Smooth muscle cell of the brain vasculature (primary cell): ENCODE measurements at places on chromosomes 3 and 15.

DNA sequence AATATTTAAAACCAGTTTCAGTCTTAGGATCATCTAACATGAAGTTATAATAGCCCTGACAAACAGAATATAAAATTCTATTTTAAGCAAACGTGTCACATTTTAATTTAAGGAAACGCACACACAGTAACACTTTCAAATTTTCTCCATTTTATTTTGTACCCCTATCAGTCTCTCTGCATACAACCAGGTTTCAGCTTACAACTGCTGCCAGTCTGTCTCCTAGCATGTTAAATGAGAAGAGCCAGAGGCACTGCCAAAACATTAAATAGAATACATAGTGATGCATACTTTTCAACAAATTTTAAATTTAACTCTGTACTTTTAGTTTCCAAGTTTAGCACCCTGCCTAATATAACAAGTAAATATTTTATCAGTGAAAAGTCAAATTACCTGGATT lies 60.8 kb downstream of the UACA start:
- no peak for DNase-seq

- DNase-seq: no peak
These were observed 68.9 kb downstream of the IFT80 start for GRCh38 chr3:160330109-160330508.

DNA sequence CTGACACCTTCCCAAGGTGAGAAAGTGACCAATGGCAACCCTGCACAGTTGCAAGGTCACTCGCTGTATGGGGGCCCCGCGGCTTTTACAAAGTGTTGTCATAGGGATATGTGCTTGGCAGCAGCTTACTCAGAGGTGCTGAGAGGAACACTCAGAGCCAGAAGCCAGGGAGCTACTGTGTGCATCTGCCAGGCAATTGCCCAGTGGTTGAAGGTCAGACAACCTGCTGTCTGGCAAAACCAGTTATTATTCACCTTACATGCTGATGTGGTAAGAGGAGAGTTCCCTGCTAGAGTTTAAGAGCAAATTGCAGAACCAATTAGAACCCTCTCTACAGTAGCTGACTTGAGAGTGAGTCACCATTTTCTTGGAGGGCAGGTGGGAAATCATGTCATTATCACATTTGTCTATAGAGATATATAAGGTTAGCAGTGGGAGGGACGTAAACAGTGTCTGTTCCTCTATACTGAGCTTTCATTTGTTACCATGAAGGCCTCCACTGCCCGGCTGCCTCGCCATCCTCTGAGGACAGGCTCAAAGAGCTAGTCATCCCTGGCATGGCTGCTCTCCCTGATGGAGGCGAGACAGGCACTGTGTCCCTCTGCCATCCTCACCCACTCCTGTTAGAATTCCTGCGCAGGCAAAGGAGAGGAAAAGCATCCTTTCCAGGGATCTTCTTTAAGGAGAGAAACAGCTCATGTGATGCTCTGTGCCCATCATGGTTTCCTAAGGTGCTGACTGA lies 274.4 kb downstream of the PLCL2 start:
- no peak for DNase-seq

DNA sequence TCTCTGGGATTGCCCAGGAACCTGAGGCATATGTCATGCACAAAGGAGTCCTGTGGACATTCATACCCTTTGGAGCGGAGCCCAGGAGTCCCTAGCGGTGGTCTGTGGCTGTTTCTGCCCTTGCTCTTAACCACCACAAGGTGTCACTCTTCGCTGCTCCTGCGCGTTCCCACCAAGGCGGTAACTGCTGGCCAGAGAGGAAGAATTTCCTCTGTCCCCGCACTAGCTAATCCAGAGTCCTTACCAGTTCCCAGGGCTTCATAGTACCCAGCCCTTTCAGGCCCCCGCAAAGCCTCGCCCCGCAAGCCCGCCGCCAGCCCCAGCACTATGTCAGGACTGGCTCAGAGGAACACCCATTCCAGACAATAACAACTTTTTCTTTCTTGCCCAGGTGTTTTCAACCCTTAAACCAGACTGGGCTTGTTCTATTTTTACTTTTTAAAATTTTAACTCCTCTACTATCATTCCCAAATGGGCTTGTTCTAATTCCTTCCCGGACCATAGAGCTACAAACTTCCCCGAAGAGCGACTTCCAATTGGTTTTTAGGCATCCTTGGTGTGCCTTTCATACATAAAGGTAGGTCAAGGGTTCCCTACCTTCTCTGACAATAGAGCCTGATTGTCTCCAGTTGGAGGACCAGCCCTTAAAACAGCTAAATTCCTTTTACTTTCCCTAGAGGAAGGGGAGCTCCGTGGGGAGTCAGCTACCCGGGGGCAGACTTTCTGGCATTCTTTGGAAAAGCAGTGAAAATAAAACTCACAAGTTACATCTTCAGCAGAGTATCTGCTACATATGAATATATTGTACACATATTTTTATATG lies 31.8 kb upstream of the ZNF774 start:
- DNase-seq: peak; percentile 81

DNA sequence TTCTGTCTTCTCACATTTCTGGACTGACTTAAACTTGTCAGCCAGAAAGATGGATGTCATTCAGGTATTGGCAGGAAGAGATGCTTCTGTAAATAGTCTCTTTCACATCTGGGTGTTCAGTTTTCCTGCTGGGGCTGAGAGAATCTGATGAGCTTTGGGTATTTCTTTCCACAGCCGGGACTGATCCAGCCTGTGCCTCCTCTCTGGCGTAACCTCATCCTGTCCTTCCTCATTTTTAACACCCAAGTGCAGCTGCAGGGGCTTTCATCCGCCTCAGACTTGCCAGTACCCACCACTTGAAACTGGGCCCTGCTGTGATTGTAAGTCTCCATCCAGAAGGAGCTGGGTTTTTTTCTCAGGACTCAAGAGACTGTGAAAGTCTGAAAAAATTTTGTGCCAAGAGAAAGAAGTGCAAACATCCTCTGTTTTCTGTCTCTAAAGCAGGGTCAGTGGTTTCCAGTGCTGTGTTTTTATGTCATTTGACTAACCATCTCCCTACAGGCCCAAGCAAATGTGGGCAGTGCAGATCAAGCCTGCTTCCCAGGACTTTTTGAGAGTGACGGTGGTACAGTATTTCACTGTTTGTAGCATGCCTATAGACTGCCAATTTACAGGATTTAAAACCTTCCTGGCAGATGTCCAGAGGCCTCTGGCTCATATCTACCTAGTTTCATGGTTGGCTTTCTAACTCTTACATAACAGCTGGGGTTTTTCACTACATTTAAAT lies 342.7 kb downstream of the PTPRG start:
- DNase-seq: peak; percentile 33
